ENCODE measurements at places on chromosomes 3 and 15.

DNA sequence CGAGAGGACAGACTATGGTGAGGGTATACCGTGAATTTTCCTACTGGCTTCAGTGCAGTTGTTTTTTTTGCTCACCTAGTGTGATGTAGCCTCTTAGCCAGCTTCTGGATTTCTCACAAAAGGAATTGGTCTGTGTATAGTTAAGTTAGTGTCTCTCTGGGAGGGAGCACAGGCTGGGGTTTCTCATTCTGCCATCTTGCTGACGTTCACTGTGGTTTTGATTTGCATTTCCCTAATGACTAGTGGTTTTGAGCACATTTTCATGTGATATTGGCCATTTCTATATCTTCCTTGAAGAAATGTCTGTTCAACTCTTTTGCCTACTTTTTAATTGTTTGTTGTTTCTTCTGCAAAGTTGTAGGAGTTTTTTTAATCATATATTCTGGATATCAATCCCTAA, 2.2 kb upstream of the CD86 start:
- DNase-seq: no peak

GRCh38 chr3:191070762-191071403, 128.2 kb upstream of the OSTN start:
- DNase-seq: no peak

GRCh38 chr3:58088501-58088900, 80.3 kb downstream of the FLNB start:
- DNase-seq: no peak

DNA sequence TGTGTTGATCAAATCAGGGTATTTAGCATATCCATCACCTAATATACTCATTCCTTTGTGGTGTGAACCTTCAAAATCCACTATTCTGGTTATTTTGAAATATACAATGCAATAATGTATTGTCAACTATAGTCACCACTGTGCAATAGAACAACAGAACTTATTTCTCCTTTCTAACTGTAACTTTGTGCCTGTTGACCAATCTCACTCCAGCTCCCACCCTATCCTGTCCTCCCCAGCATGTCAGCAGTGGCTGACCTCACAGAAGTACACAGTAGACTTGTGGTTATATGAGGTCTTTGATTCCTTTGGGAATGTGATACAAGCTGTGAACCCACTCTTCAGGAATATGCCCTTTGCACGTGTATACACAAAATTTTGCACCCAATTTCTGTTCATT, 64.2 kb downstream of the ECT2 start:
- DNase-seq: no peak

GRCh38 chr3:5136211-5136918, 14.3 kb downstream of the ARL8B start:
- DNase-seq: peak; percentile 33

- DNase-seq: peak; percentile 90
These were observed 13.2 kb upstream of the SHF start for GRCh38 chr15:45200799-45201556.

GRCh38 chr3:14921034-14921616, 26.3 kb upstream of the NR2C2 start:
- DNase-seq: peak; percentile 84

GRCh38 chr15:35466476-35466875, 79.5 kb downstream of the DPH6 start:
- no peak for DNase-seq

- DNase-seq: peak; percentile 73
These were observed 70.2 kb downstream of the NMD3 start for GRCh38 chr3:161291191-161291901.

DNA sequence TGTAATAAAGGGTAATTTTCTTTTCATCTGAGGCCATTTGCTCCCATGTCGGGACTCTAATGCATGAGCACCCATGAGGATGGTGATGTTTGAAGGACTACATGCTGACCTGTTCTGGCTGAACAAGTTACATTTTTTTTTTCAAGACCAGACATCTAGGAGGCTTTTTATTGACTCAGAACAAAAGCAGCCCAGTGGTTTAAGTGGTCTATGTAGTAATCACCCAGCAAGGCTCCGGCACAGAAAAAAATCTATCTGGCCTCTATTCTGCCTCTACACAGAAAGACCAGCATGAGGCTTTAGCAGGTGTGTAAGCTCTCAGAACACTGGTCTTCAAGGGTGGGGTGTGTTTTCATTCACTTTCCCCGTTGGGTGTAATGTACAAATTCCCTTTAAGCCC, 95.1 kb upstream of the ZBED2 start:
- no peak for DNase-seq

GRCh38 chr3:105304487-105304886, 62.2 kb upstream of the ALCAM start:
- DNase-seq: no peak

GRCh38 chr15:63668601-63669000, 71.4 kb downstream of the FBXL22 start:
- no peak for DNase-seq

GRCh38 chr15:64019764-64020163, 26.5 kb downstream of the DAPK2 start:
- no peak for DNase-seq

DNA sequence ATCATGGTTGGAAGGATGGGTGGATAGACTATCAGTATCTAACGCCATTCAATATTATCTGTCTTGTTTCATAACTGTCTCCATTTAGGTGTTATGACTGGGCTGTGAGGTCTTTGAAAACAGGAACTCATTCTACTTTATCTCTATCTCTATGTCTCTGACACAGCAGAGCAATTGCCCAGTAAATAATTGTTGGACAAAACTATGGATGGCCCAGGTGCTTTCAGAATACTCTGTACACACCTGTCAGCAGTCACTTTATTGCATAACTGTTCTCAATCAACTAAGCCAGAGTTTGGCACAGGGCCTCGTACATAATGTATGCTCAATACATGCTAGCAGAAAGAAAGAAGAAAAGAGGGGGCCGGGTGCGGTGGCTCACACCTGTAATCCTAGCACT, 210.3 kb downstream of the OPA1 start:
- DNase-seq: no peak

- DNase-seq: no peak
These were observed 351.2 kb upstream of the ATP10A start for GRCh38 chr15:26214290-26214689.

GRCh38 chr15:76963596-76963995, 31.3 kb upstream of the PSTPIP1 start:
- DNase-seq: no peak

- no peak for DNase-seq
These were observed 181.0 kb downstream of the ZBBX start for GRCh38 chr3:167198949-167199600.

All from cerebellar cortex (tissue), 1 donor.